ENCODE measurements at places on chromosomes 7 and 10. TPM values are rescaled to one million over a fixed set of nuclear protein-coding genes. Genes with fewer than 3 reads are reported as not detected.

GRCh38 chr7:138890499-138891445, 90.4 kb downstream of the KIAA1549 start:
- H3K27me3 ChIP-seq = peaks cover 14% of the 10 kb centered on the region
- peaks cover 15% of the 10 kb centered on the region for H3K4me1 ChIP-seq
- no peaks in the 10 kb centered on the region for H3K36me3 ChIP-seq
- peak overlapping the region; percentile 20 for H3K27ac ChIP-seq
- DNase-seq = no peak

DNA sequence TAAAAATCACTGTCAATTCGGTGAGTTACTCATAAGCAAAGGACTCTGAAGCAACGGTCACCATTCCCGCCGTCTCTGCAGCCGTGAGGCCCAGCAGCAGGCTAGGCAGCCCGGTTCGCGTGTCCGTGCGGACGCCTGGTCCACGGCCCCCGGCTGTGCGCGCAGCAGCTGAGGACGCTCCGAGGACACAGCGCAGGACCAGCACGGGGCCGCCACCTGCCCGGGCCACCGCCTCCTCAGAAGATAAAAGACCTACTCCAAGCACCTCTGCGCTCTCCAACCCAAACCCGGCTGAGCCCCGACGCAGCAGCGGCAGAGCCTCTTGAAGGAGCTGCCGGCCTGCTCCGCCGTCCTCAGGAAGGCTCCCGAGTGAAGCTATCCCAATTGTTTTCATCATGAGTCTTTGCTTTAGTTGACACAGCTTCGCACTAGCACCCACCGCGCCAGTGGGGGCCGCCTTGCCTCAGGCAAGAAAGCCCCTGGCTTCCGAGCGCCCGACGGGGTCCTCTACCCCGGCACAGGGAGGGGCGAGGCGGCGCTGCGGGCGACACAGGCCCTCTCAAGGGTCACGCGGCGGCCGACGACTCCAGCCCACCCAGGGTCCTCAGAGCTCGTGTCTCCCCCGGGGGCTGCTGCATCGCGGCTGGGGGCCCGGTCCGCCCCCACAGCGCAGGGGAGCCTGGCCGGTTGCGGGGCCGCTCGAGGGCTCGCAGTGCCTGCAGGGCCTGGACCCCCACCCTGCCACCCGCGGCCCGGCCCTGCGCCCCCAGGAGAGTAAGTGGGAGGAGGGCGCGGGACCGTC, 16.9 kb upstream of the GPR146 start:
- H3K4me3 ChIP-seq = peak overlapping the region; percentile 68
- H3K4me1 ChIP-seq = peaks cover 34% of the 10 kb centered on the region
- no peaks in the 10 kb centered on the region for H3K27me3 ChIP-seq
- peak overlapping the region; percentile 77 for H3K27ac ChIP-seq

DNA sequence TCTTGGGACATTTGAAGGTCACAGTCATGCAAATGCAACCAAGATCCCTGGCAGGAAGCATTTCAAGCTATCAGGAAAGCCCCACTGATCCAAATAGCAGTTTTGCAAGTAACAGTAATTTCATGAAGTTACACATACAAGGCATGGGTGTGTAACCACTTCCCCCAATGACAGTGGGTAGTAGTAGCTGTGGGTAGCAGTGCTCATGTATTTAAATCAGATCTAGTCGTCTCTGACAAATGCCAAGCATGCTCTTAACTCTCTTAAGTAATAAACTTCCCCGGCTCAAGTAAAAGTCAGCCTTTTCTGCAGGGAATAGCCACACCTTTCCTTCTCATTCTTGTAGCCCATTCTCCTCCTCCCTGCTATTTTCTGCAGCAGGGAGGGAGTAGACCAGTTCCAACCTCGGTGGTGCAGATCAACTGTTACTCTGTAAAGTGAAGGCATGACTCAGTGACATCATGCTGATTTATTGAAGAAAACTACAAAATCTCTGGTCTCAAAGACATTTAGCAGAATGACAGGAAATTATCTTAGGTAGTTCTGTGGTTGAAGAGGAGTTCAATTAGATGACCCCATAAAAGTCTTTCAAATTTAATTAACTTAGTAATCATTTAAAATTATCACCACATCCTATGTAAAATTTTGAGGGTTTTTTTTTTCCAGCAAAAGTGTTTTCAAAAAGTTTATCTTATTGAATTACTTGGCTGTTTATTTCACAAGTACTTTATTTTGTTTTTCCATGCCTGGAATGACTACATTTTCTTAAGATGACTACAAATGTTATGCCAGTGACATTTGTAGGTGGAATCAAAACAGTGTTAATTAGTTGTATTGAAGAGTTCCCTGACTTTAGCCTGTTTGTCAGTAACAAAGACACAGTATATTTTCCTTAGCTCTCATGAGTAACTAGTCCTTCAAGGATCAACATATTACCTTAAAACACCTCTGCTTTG, 568.3 kb downstream of the INHBA start:
- H3K4me3 ChIP-seq = no peak overlapping the region
- H3K27ac ChIP-seq = no peak overlapping the region
- no peaks in the 10 kb centered on the region for H3K36me3 ChIP-seq

DNA sequence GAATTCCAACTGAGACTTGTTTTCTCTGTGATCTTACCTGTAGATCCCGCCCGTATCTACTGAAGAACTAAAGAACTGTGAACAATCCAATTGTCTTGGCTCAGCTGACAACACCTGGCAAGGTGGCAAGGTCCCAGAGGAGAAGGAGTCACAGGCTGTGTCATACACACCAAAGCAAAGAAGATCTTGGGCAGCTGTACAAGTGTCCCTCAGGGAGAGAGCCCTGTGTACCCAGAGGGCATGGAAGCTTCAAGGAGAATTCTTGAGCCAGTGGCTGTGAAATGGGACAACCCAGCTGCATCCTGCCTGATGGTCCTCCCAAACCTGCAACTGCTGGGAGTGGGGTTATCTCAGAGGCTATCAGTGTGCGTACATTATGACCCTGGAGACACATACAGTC, 46.7 kb upstream of the TECTB start:
- DNase-seq = no peak
- no peak overlapping the region for H3K27ac ChIP-seq
- peaks cover 2% of the 10 kb centered on the region for H3K36me3 ChIP-seq

- peaks cover 33% of the 10 kb centered on the region for H3K36me3 ChIP-seq
- peaks cover 35% of the 10 kb centered on the region for H3K4me1 ChIP-seq
- H3K4me3 ChIP-seq = peak overlapping the region; percentile 97
- peak overlapping the region; percentile 98 for H3K27ac ChIP-seq
- peak; percentile 94 for DNase-seq
Observed at GRCh38 chr10:8053446-8054243, 843 bp upstream of the GATA3 start.

DNA sequence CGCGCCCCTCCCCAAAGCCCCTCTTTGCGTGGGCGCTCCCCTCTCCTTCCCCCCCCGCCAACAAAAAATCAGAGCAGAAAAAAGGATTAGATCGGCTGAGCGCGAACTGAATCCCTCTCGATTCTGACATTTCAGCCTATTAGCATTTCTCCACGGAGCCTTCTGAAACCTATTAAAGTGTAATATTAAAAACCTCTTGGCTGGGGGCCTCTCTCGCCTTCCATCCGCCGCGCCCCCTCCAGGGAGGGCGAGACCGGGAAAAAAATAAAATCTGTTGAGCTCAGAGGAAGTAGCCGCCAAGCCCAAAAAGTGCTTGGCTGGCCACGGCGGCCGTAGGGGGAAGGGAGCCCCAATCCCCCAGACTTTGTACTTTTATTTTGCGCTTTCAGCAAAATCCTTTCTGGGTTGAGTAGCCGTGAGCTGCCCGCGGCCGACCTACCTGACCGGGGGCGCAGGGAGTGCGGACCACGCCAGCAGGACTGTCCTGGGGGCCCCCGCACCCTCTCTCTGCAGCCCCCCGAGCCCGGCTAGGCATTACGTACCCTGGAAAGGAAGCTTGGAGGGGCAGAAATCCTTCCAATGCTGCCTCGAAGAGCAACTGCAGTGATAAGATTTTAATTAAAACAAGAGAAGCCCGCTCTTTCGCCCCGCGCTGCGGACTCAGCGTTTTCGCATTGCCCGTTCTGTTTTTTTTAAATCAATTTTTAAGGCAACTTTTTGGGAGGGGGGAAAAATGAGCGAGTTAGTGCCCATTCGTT, 1.3 kb upstream of the TNRC18 start:
- no peak overlapping the region for H3K27ac ChIP-seq
- no peaks in the 10 kb centered on the region for H3K36me3 ChIP-seq
- peak overlapping the region; percentile 25 for H3K4me3 ChIP-seq
- peaks cover 71% of the 10 kb centered on the region for H3K27me3 ChIP-seq
- H3K4me1 ChIP-seq = peaks cover 39% of the 10 kb centered on the region
- DNase-seq = no peak

- peaks cover 51% of the 10 kb centered on the region for H3K4me1 ChIP-seq
- no peak overlapping the region for H3K4me3 ChIP-seq
- peaks cover 4% of the 10 kb centered on the region for H3K27me3 ChIP-seq
Observed at GRCh38 chr10:110529596-110530011, 31.9 kb downstream of the DUSP5 start.

DNA sequence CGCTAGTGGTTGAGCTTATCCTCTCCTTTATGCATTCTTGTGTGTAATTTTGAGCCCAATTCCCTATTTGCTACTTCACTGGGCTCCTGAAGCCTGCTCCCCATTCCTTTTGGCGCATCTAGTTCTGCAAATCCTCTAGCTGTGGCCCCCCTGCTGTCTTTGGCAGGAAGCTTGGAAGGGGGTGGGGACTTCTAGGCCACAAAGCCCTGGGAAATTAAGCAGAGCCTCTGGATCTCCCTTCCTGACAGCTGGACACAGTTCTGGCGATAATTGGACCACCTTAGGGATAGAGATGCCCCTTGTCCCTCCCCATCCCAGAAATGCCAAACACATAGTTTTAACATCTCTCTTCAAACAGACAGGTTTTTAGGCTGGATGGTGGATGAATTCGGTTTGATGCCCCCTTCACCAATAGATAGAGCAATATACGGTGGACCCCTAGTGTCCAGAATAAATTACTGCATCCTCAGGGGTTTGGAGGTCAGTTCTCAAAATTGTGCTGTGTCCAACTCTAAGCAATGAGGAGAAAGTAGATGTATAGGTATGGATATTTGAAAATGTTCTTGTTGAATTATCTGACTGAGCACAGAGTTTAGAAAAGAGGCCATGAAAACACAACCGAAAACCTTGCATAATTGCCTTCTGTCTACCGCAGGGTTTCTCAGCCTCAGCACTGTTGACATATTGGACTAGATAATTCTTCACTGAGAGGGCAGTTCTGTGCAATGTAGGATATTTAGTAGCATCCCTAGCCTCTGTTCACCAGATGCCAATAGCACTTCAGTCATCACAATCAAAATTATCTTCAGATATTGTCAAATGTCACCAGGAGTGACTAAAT, 75.5 kb downstream of the PAPSS2 start:
- peaks cover 1% of the 10 kb centered on the region for H3K4me1 ChIP-seq
- no peak for DNase-seq
- peaks cover 25% of the 10 kb centered on the region for H3K27me3 ChIP-seq
- H3K36me3 ChIP-seq = no peaks in the 10 kb centered on the region
- no peak overlapping the region for H3K27ac ChIP-seq
- H3K4me3 ChIP-seq = no peak overlapping the region

GRCh38 chr7:124764051-124764846, 1.3 kb downstream of the GPR37 start:
- H3K27me3 ChIP-seq = peaks cover 53% of the 10 kb centered on the region
- H3K4me1 ChIP-seq = peaks cover 12% of the 10 kb centered on the region
- peak overlapping the region; percentile 72 for H3K4me3 ChIP-seq
- DNase-seq = no peak
- H3K27ac ChIP-seq = no peak overlapping the region

- no peaks in the 10 kb centered on the region for H3K4me1 ChIP-seq
- peaks cover 4% of the 10 kb centered on the region for H3K27me3 ChIP-seq
- H3K4me3 ChIP-seq = no peak overlapping the region
- no peak for DNase-seq
- H3K27ac ChIP-seq = no peak overlapping the region
Observed at GRCh38 chr7:110386913-110387312, 704.0 kb upstream of the LRRN3 start.

DNA sequence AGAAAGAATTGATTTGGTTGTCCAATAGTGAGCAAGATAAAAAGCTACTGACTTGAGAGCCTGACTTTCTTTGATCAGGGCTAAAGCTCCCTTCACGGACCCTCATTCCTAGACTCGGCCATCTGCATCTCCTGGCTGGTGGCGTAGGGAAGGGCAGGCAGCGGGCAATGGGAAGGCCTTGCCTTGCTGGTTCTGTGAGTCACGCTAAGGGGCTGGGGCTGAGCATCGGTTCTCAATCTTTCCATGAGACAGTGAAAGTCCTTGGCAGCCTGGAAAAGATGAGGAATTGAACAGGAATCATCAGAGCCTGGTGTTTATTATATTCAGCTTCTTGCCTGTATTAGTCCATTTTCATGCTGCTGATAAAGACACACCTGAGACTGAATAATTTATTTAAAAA, 475.3 kb downstream of the PLXNA4 start:
- no peaks in the 10 kb centered on the region for H3K36me3 ChIP-seq
- H3K4me3 ChIP-seq = no peak overlapping the region
- H3K27me3 ChIP-seq = peaks cover 10% of the 10 kb centered on the region
- H3K4me1 ChIP-seq = no peaks in the 10 kb centered on the region
- H3K27ac ChIP-seq = no peak overlapping the region
- no peak for DNase-seq

DNA sequence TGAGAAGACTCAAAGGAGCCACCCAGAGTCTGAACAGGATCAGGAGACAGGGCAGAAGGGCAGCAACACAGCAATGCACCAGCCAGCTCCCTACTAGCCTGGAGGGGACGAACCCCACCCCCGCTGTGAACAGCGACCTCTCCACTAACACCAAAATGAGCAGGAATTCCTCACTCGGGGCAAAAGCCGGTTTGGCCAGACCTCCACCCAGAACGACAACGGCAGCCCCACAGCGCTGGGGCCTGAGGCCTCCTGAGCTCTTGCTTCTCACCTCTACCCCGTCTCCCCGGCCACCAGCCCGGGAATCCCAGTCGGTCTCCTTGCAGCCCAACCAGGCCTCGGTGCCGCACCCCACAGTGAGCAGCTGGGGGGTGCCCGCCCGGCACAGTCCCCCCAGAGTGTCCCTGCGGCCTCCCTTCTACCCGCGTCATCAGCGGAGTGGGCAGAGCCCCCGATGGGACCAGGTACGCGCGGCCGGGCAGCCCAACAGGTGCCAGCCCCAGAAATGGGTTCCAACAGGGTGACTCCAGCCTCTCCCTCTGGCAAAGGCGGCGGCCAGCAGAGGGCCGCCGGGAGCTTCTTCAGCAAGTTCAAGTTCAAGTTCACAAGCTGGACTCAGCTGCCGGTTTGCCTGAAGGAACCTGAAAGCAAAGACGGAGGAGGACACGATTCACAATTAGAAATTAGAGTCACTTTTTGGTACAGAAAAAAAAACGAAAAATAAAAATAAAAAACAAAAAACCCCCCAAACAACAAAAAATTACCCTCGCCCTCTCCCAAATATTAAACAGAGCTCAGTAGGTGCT, 129.0 kb downstream of the MARCHF5 start:
- H3K4me1 ChIP-seq = peaks cover 11% of the 10 kb centered on the region
- H3K4me3 ChIP-seq = no peak overlapping the region
- DNase-seq = no peak
- no peak overlapping the region for H3K27ac ChIP-seq
- H3K27me3 ChIP-seq = peaks cover 41% of the 10 kb centered on the region
- H3K36me3 ChIP-seq = peaks cover 5% of the 10 kb centered on the region

Gene CACNB2
- not detected for total RNA-seq

Gene ITIH2
- not detected for total RNA-seq

Gene EIF3B
- 148 TPM for total RNA-seq

Data from activated CD4-positive, alpha-beta T cell treated with anti-CD3 and anti-CD28 coated beads, Interleukin-2, amount 10 ng/mL, durations not matched to agents 7 days and 5 days (primary cell).